SIG-M5 (cell line): ENCODE measurements at places on chromosomes 5 and 9.

DNA sequence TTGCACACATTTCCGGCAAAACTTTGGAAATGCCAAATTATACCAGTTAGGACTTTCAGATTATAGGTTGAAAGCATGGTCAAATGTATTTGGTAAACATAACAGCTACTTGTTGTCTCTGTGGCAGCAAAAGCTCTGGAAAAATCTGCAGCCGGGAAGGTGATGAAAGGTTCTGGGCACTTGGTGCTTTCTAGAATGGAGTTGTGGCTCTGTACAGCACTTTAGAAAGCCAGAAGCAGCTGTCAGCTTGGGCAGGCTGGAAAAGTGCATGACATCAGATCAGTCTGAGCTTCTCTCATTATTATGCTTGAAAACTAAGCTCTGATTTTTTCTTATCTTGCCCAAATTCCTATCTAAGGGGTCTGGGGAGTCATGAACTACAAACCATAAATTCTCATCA lies 118.6 kb upstream of the MAST4 start:
- DNase-seq: no peak

DNA sequence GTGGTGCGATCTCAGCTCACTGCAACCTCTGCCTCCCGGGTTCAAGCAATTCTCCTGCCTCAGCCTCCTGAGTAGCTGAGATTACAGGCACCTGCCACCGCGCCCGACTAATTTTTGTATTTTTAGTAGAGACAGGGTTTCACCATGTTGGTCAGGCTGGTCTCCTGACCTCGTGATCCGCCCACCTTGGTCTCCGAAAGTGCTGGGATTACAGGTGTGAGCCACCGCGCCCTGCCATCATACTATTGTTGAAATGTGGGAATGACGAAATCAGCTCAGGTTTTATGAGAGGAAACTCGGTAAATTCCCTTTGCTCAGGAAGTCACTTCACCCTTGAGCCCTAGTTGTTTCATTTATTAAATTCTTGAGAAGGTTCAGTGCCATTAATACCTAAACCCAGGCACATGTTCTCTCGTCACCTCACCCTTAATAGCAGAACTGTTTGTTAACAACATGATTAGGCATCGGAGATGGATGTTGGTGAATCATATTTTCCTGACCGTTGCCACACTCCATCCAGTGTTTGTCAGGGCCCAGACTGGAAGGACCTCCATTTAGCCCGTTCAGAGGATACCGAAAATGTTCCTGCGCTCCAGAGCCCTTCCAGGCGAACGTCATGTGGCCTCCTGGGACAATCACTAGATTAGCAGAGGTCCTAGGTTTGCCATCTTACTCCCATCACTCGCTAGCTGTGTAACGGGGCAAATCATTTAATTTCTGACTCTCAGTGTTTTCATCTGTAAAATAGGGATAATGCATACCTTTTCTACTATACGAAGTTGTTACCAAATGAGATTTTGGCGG lies 20.0 kb upstream of the CREBRF start:
- no peak for DNase-seq

- DNase-seq: no peak
Observed at GRCh38 chr5:114201332-114201731, 160.5 kb upstream of the KCNN2 start.

DNA sequence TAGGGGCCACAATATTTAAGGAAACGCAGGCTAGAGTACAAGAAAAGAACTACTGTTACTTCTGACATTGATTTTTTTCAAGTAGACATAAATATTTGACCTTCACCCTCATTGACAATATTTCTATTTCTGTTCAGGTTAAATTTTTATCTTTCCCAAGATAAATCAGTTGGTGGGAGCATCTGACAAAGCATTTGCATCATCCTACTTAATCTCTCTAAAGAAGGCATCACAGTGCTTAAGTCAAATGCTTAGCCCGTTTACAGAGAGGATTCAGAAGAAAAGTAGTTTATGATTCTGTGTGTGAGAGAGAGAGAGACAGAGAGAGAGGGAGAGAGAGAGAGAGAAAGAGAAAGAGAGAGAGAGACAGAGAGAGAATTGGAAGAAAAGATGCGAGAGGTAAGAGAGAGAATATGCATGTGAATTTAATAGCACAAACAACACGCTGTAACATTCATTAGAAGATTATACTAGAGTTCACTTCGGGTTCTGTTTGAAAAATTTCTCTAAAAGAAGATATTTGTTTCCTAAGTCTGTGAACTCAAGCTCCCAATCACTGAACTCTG lies 1093.3 kb upstream of the CDH6 start:
- DNase-seq: no peak

DNA sequence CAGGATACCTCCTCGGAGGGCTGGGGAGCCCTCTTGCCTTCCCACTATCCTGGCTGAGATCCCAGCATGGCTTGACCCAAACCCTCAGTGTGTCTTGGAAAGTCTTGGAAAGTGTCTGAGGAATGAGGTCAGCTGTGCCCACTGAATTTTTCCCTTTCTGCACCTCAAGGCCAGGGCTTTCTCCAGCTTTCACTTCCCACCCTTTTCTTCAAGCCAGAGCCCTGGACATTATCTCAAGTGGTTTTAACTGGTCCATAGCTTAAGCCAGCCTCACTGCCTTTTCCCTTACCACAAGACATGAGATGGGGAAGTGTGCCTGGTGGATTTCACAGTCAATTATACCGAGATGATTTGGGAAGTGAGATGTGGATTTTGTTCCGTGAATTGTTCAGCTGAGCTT lies 35.7 kb upstream of the LHX2 start:
- no peak for DNase-seq

DNA sequence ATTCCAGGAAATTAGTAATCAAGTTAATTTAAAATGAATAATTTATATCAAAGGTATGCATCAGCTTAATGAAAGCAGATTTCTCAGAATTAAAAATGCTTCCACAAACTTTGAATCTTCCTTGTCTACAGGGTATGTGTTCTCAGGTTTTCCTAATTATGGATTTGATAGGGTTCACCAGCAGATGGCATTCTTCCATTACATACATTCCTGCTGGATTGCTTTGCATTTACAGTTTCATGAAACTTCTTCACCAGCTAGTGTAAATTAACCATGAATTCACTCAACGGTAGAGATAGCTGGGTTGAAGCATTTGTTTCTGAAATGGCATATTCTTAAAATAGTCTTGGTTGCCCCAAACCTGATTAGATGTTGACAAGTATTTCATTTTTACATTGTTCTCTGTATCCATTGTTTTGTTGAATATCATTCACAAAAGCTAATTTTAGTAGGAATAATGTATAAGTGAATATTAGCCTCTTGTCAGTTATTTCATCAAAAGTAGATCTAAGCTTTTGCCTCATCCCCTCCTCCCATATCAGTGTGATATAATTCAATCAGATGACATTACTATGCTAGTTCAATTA lies 68.7 kb upstream of the WDR41 start:
- DNase-seq: no peak

GRCh38 chr9:82308836-82309235 lies 320.3 kb downstream of the SPATA31D1 start:
- DNase-seq: no peak

- DNase-seq: no peak
Observed at GRCh38 chr9:104750185-104750767, 2.8 kb downstream of the NIPSNAP3A start.

DNA sequence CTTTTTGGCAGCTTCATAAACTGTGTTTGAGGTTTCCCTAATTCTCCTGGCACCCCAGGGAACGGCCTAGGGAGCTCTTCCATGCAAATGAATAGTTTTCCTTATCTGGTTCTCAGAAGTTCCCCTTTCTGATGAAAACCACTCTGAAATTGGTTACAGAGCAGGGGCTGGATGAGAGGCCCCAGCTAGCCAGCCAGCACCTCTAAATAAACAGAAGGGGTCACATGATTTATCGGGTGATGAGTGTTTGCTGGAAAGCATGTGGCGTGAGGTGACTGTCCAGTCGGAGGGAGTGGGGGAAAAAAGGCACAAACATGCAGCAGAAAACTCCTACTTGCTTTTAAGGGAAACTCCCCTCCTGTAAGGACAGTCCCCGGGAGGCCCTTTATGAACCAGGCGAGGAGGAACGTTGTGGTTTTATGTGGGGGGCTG lies 261.2 kb upstream of the ANKRD55 start:
- no peak for DNase-seq

- no peak for DNase-seq
Observed at GRCh38 chr5:8396756-8397155, 527.8 kb downstream of the MTRR start.

GRCh38 chr5:157107508-157107907 lies 1.3 kb downstream of the HAVCR2 start:
- no peak for DNase-seq

DNA sequence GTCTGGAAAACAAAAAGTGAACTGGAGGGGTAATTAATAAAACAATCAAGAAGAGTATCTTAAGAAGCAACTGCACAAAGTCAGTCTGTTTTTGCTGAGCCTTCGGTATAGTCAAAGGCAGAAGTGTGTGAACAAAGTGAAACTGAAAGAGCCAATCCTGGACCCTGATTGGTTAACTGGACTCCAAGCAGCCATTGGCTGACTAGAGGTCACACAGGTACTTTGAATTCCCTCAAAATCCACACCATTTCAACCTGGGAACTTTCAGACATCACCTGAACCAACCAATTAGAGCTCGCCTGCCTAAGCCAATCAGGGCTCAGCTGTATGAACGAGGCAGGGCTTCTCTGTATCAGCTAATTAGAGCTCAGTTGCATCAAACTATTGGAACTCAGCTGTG lies 286.7 kb downstream of the TLE4 start:
- no peak for DNase-seq

GRCh38 chr5:139904816-139905661 lies 109.4 kb downstream of the PSD2 start:
- no peak for DNase-seq

- DNase-seq: no peak
Observed at GRCh38 chr9:128203024-128203706, at the start of gene DNM1. DNM1 (plus strand) TSS chr9:128203379; CDS start chr9:128203471, 92 bp downstream.

DNA sequence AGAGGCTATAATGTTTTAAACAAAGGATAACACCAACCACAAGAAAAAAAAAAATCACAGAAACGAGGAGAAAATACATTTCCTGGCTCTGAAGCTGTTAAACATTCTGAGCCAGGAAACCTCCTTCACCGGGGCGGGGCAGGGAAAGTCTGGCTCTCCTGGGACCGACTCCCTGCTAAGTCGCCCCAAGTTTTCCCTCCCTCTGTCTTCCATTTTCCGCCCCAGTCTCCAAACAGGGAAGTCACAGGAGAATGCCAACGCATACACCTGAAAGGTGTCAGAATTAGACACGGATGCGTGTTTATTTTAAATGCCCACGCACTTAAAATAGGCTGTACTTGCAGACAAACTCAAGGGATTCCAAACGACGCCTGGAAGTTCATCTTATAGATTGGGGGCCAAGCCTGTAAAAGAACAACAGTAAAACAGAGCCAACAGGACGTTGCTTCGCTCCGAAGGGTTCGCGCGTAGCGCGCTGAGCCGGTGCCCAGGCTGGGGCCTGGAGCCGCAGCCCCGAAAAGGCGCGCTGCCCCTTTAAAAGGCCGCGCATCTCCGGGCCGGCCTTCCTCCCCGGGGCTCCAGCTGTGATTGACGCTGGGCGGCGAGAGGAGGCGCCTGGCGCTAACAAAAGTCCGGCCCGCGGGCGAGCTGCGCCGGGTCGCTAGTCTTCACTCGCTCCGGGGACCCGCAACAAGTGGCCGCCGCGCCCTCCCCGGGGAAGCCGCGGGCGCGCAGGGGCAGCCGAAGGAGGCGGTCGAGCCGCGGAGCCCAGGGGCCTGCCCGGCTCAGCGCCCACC lies at the start of gene FBXL7:
Gene FBXL7, plus strand, starts transcription at position 653 of the 797 bp plus-strand sequence.
- no peak for DNase-seq

- no peak for DNase-seq
Observed at GRCh38 chr9:129626625-129627284, 792 bp downstream of the NTMT1 start.

GRCh38 chr9:42388146-42388690 lies 204.8 kb downstream of the SPATA31A6 start:
- no peak for DNase-seq

DNA sequence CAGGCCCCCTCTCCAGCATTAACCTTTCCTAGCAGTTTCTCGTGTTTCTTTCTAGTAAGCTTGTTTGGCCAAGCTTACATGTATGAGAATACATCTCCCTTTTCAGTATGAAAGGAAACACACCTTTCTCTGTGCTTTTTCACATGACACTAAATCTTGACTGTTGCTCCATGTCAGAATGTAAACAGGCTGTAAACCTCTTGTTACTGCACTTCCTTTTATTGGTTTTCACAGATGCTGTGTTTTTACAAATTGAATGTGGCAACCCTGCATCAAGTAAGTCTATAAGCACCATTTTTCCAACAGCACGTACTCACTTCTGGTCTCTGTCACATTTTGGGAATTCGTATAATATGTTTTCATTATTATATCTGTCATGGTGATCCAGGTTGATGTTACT lies 2.2 kb upstream of the CANX start:
- DNase-seq: peak; percentile 19

DNA sequence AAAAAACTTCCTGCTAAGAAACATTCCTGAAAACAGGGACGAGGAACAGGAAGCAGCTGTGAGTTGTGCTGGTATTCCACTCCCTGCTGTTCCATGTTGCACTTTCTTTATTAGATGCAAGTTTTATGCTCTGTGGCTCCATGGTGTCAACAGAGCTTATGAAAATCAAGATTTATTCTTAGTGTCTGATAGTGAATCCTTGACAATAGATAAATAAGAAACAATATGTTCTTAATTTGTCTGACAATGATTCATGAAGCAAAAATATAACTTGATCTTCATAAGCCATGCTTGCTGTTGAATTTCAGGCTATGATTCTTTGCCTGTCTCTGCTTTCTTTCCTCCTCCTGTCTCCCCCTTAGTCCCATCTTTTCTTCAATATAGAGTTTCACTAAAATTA lies 119.6 kb downstream of the DROSHA start:
- DNase-seq: no peak

DNA sequence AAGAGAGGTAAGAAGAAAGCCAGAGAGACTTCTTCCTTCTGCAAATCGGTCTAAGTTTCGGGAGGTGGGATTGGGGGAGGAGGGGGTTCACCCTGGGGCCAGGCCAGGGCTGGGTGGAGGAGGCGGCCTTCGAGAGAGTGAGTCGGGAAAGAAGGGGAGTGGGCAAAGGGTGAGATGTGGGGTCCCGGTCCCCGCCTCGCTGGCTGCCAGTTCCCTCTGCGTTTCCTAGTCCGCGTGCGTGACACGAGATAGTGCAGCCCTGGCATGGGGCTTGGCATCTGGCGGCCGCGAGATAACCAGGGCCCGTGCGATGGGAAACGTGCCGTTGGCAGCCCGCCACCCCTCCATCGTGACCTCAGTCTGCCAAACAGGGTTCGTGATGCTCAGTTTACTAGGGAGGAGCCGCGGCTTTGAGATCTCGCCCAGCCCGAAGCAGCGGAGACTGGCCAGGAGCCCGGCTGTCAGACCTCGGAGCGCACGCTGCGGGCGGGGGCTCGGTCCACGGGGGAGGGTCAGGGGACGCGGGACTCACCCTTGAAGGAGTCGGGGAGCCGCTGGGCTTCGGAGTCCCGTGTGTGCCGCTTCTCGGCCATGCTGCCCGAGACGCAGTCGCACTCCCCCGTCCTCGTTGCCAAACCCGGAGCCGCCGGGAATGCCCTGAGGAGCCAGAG lies at the start of gene STOM:
Gene STOM, minus strand, starts transcription at position 656 of the 671 bp plus-strand sequence. Its CDS starts 63 bp downstream, at position 593.
- no peak for DNase-seq

DNA sequence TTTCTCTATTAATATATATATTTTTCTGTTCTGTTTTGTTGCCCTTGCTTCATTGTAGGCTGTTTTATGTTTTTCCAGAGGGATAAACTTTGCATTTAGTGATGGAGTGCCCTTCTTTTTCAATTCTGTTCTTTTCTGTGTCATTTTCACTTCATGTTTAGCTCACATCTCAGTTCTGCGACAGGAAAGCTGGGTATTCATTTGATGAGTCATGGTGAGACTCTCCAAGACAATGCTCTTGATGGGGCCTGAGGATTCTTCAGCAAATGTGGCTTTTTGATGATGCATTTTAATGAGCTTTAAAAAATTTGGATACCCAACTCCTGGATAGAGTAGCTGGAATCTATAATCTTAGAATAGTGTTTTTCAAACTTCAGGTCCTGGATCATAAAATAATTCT lies 56.5 kb upstream of the SPATA31D4 start:
- no peak for DNase-seq
